ENCODE measurements at places on chromosomes 6 and 20.

GRCh38 chr6:41568585-41569384 is 22.6 kb downstream of the FOXP4 start:
- no peak for DNase-seq

DNA sequence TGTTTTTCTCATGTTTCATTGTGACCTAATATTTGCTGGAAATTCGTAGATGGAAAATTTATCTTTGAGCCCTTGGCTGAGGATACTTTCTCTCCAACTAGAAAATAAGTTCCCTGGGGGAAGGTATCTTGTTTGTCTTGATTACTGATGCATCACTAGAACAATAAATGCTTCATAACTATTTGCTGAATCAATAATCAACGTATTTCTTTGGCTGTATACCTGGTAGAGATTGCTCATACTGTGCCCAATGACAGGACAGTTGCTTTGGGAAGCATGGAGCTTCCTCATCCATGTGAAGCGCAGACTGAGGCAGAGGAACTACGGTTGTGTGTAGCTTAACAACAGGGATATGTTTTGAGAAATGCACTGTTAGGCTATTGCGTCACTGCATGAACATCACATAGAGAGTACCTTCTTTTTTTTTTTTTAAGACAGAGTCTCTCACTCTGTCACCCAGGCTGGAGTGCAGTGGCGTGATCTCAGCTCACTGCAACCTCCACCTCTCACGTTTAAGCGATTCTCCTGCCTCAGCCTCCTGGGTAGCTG is 34.2 kb upstream of the RPN2 start:
- no peak for DNase-seq

GRCh38 chr20:19938421-19939090 is 78.6 kb upstream of the NAA20 start:
- no peak for DNase-seq

GRCh38 chr6:112266331-112266730 is 12.0 kb upstream of the LAMA4 start:
- no peak for DNase-seq

DNA sequence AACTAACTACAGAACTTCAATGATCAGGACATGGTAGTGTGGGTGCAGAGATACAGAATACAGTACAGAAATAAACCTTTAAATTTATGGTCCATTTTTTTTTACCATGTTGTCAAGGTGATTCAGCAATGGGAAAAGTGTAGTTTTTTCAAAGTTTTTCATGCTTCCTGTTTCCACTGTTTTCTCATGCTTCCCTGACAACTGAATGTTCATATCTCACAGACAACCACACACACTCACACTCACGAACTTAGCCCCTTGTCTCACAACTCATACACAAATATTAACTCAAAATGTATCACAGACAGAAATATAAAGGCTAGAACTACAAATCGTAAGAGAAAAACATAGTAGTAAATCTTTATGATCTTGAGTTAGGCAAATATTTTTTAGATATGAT is 232.6 kb upstream of the CDYL start:
- DNase-seq = no peak

DNA sequence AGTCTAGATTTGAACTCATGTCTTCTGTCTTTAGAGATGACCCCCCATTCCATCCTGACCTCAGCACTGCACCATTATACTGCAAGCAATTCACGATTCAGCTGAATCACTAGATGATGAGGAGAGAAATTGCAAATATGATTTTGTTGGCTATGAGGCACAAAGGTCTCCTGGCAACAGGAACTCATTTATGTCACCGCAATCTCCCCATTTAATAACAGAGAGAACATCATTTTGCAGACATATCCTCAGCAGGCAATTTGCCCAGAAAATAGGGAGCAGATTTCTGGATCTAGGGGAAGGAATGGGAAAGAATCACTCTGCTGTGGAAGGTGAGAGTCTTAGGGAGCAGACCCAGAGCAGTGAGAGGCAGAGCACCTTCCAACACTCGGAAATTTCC is 303.0 kb downstream of the PAX1 start:
- no peak for DNase-seq

DNA sequence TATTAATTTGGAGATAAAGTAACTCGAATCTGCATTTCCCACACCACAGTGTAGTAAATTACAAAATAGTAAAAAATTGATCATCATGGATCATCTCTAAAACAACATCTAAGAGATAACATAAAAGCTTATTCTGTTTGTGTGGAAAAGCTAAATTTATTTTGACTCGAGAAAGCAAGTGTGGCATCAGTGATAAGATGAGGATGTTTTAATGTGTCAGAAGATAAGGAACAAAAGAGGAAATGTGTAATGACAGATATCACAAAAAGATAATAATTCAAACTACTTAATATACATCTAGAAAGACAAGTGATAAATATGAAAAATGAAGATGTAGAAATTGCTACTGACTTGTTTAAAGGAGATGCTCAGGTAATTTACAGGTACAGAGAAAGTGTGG is 74.1 kb downstream of the DNAH8 start:
- DNase-seq = no peak

DNA sequence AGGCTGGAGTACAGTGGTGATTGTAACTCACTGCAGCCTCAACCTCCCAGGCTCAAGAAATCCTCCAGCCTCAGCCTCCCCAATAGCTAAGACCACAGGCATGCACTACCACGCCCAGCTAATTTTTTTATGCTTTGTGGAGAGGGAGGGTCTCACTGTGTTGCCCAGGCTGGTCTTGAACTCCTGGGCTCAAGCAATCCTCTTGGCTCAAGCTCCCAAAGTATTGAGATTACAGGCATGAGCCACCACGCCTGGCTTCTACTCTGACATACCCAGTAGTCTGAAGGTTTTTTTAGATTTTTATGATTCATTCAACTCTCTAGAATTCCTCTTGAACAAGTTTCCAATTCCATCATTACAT is 1.3 kb upstream of the ARHGAP18 start:
- no peak for DNase-seq

DNA sequence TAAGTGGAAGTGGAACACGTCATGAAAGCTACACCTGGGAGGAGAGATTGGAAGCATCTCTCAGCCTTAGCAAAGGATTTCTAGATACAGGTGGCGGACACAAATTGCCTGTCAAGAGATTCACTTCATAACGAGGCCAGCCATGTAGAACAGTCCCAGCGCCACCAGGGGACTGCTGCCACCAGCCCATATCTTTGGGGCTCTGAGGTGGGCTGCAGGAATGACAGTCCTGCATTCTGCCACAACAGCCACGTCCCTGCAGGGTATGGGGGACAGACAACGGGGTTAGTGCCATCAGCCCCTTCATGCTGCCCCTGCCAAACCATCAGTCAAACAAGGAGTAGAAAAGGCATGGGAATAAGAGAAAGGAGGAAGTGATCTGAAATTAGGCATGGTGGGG is 81.2 kb upstream of the SASH1 start:
- no peak for DNase-seq

DNA sequence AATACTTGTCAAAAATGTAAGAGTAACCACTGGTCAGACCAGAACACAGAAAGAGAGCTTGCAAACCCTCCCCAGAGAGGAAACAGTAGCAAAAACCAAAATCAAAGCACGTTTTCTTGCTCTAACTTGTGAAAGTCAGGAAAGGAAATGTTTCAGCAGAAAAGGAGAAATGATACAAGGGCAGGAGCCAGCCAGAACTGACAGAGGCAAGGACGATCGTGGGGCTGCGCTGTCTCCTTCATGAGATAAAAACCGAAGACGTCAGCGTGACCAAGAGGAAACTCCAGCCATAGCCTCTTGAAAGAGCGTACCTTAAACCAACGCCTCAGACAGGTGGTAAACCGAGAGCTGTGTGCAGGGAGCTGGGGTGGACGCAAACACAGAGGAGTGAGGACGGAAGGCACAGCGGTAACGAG is 27.5 kb downstream of the LAMA5 start:
- DNase-seq = no peak

DNA sequence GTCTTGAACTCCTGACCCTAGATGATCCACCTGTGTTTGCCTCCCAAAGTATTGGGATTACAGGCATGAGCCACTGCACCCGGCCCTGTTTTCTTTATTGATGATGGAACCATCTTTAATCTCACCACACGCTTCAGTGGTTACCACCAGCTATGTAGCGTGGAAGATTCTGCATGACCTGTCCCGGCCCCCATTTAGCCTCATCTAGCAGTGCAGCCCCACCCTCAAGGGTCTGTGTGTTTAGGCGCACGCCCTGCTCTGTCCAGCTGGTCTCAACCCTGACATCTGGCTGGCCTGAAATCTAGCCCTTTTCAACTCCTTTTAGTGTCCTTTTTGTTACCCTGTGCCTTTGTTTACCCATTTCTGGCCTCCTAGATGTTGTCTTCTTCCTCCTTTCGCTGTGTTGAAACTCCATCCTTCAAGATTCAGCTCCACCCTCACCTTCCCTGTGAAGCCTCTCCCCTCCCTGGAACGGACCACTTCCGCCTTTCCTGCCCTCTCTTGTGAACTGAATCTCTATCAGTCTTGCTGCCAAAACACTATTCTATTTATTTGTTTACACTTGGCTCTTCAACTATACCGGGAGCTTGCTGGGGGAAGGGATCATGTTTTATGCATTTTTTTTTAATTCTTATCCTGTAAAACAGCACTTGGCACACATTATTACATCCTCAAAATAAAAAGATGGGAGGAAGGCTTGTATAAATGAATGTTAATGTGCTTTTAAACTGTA is 101.0 kb upstream of the MTHFD1L start:
- no peak for DNase-seq

- DNase-seq = no peak
These were observed 438.1 kb downstream of the HACE1 start for GRCh38 chr6:104421650-104422049.

GRCh38 chr6:144063246-144063743 is 32.1 kb downstream of the SF3B5 start:
- DNase-seq = no peak

GRCh38 chr6:156461647-156462046 is 315.5 kb upstream of the ARID1B start:
- DNase-seq = no peak

DNA sequence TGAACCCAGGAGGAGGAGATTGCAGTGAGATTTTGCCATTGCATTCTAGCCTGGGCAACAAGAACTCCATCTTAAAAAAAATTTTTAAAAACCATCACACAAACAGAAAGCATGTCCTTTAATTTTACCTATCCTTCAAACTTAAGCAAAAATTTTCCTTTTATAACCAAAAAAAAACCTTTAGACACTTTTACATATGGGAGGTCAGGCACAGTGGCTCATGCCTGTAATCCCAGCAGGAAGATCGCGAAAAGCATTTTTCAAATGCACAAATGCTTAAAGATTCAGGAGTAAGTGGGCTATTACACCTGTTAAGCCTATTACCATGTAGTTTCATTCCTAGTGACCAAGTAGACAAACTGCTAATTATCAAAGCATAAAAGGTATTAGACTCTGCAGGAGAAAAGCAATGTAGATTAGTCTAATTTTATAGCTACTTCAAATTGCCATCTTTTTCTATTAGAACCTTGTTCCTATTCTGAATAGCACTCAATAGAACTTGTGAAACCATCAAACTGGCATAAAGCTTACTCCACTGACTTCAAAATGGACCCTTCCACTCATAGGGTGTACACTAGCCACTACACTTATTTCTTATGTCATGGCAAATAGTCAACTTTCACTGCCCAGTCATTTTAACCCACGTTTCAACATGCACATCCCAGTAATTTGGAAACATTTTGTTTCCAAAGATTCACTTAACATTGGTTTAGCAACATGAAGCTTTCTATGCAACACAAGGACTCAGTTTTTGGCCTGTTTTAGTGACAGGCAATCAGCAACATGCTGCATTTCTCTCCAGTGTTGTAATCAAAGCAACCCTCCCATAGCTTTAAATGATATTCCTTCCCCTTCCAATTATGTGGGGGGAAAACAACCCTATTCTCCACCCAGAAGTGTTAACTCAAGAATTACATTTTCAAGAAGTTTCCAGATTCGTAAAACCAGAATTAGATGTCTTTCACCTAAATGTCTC is 4.0 kb downstream of the EEF1A1 start:
- no peak for DNase-seq

- no peak for DNase-seq
These were observed 37.9 kb downstream of the IPCEF1 start for GRCh38 chr6:154318721-154319120.

DNA sequence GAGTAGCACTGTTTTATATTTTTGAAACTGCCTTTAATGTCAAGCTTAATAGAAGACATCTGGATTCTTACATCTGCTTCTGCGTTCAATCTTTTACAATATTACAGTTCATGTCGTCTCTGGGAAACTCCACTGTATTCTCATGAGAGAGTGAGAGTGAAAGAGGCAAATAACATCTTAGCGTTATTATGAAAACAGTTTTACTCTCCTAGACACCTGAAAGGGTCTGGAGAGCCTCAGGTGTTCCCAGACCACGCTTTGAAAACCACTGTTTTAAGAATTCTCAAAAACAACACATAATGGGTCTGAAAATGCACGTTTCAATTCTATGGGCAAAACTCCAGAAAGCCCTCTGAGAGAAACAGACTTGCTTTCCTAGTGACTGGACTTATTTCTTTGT is 63.3 kb downstream of the ARHGAP18 start:
- no peak for DNase-seq

DNA sequence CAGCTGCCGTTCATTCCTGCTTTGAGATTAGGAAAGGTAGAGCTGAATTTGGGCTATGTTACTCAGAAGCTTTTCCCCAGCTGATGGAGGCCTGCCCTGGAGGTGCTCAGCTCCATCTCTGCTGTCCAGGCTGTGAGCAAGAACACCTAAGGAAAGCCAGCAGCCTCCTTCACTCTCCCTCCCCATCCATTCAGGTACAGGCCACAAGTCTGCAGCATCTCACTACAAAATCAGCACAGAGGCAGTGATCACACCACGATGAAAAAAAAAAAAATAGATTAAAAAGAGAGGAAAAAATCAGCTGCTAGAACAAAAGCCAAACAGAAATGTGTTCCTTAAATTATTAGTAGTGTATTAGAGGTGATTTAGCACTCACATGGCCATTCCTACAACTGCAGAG is 515.0 kb downstream of the CDH26 start:
- no peak for DNase-seq

DNA sequence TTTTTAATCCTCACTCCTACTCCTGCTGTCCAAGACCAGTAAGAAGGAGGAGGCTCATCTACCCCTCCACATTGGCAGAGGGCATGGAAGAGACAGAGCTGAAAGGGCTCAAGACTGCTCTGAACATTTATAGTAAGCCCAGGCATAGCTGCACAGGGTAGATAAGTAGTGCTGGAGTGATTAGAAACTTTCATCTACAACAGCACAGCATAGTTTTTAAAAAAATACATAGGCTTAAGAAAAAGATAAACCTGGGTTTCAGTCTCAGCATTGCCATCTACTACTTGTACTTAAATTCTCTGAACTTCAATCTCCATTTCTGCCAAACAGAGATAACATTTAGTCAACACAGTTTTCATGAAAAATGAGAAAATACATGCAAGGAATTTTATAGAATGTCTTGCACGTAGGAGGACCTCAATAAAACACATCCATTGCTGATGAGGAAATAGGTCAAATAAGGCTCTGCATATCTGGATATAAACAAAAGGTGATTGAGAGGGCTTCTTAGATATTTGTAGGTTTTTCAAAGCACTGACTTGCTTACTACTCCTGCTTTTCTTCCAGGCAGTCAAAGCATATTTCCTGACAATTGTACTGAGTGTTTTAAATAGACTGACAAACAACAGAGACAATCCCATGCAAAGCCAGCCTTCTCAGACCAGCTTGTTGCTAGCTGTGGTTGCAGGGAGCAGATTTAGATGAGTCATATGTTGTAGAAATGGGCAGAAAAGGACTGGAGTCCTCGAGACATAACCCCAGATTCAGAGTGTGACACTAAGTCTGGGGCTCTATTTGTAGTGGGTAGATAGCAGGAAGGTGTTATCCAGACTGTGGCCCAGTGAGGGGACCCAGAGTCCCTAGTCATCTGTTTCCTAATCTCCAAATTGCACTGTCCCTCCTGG is 107.4 kb upstream of the TAB2 start:
- DNase-seq = no peak

GRCh38 chr20:63027922-63028389 is 21.2 kb upstream of the BHLHE23 start:
- no peak for DNase-seq

Data from activated CD4-positive, CD25-positive, alpha-beta regulatory T cell (primary cell).